ENCODE measurements at places on chromosomes 7 and 10.

DNA sequence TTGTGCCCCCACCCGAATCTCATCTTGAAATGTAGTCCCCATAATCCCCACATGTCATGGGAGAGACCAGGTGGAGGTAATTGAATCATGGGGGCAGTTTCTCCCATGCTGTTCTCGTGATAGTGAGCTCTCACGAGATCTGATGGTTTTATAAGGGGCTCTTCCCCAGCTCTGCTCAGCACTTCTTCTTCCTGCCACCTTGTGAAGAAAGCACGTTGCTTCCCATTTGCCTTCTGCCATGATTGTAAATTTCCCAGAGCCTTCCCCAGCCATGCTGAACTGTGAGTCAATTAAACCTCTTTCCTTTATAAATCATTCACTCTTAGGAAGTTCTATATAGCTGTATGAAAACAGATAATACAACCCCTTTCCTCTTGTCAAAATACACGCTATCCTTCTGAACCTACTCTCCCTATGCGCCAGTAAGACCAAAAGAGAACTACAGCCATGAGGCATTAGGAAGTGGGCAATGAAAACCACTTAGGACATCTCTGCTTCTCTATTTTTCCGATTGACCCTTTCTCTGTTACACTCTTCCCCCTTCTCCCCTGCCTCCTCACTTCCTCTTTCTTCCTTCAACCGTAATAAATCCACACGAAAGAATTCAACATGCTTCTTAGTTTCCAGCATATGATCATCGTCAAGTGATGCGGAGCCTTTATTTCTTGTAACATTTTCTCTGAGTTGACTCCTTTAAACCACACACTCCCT is 101.2 kb upstream of the WDR11 start:
- no peak for DNase-seq

- no peak for DNase-seq
Measured at GRCh38 chr7:128189231-128189930, 51.7 kb upstream of the LEP start.

GRCh38 chr7:121766676-121767075 is 106.3 kb upstream of the PTPRZ1 start:
- no peak for DNase-seq

DNA sequence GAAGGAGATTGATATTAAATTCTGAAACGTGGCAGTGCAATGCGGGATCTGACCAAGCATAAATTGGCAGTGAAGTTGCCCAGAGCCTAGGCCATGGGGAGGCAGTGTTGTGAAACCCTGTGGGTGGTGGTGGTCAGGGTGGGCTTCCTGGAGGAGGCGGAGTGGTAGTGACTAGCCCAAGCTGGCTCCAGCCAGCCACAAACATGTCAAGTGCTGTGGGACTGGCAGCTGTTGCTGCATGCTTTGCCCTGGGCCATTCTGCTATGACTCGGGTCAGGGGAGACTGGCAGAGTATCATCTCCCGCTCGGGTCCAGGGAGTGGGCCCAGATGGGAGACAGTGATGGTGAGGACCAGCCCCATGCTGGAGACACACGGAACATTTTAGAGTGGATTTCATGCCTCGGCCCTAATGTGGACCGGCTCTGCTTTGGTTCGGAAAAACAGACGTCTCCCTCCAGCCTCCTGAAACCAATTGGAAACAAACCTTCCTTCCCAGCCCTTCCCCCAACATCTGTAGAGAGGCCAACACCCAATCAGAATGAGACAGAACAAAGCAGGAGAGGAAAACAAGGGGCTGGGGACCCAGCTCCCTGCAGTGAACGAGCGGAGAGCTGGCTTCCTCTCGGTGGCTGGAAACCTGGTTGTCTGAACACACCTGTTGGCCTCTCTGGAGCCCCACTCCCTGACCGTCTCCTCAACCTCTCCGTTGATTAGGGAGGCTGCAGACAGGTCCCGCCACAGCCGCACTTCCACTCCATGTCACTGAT is 58.2 kb downstream of the TMEM270 start:
- DNase-seq: no peak

GRCh38 chr7:17845197-17845547 is 95.1 kb downstream of the SNX13 start:
- DNase-seq: no peak

GRCh38 chr7:85685901-85686300 is 499.0 kb upstream of the SEMA3D start:
- DNase-seq: no peak

DNA sequence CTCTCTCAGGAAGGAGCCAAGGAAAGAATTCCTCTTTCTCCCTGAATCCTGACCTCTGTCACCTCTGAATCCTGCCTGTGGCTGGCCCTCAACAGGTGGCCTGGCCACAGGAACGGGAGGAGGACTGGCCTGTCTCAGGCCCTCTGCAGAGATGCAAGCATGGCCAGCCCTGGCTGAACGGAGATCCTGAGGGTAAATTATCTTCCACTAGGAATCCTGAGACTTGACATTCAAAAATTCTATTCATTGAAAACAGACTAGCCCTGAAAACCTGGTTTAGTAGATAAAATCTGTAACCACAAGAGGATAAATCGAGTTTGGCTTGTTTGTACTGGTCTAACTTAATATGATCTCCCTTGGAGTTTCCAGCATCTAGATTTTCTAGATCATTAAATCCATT is 579.3 kb downstream of the LRMDA start:
- DNase-seq: no peak

DNA sequence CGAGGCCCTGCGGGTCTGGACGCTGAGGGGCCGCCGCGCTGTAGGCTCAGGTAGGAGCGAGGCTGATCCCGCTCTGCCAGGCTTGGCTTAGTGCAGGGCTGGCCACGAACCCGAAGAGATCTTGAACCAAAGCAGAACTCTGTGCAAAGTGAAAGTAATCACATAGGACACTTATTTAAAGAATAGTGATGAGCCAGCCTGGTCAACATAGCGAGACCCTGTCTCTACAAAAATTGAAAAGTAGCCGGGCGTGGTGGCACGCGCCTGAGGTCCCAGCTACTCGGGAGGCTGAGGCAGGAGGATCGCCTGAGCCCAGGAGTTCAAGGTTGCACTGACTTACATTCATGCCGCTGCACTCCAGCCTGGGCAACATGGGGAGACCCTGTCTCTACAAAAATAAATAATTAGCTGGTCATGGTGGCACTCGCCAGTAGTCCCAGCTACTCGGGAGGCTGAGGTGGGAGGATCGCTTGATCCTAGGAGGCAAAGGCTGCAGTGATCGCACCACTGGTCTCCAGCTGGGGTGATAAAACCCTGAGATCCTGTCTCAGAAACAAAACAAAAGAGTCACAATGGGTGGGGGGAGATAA is 541 bp downstream of the ZSCAN25 start:
- no peak for DNase-seq

GRCh38 chr10:86020134-86020533 is 346.5 kb downstream of the GRID1 start:
- DNase-seq: no peak

DNA sequence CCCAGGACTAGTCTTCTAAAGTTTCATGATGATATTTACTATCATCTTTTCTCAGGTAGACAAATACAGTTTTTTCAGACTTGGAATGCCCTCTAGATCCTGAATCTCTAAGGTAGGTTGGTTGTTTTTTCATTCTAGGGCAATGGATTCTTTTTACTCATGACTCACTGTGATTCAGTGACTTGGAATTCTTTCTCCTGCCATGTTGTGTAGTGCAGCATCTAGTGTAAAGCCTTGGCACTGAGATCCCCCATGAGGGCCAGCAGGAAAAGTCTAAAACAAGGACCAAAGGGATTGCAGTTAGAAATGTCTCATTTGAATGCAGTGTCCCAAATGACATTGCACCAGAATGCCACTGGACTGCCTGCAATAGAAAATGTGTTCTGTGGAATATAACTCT is 430.4 kb downstream of the NEBL start:
- no peak for DNase-seq

- peak; percentile 9 for DNase-seq
Measured at GRCh38 chr10:95334805-95335144, 44.0 kb upstream of the PDLIM1 start.

DNA sequence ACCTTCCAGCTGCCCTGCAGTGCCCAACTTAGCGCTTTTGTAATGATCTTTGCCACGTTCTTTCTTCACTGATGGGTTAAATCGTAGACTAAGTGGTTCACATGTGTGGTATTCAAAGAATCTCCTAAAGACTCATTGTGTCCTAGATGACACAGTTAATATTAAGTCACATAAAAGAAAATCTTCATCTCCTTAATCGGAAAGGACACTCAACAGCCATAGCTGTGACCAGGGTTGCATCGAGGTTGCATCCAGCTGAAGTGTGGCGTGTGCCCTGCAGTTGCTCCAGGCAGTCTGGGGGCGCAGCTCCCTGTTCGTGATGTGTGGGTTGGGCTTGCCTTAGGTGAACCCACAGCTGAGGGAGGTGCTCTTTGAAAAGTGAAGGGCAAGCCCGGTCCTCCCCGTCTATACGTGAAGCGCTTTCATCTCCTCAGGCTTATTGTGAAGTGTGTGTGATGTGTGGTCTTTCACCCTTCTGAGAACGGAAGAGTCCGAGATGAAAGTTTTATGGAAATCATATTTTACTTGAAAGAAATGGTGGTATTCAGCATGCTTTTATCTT is 122.7 kb downstream of the TRRAP start:
- no peak for DNase-seq

GRCh38 chr10:80894311-80894791 is 356.6 kb downstream of the SH2D4B start:
- DNase-seq: no peak

GRCh38 chr7:149782682-149783345 is 9.4 kb upstream of the ZNF467 start:
- DNase-seq: no peak

DNA sequence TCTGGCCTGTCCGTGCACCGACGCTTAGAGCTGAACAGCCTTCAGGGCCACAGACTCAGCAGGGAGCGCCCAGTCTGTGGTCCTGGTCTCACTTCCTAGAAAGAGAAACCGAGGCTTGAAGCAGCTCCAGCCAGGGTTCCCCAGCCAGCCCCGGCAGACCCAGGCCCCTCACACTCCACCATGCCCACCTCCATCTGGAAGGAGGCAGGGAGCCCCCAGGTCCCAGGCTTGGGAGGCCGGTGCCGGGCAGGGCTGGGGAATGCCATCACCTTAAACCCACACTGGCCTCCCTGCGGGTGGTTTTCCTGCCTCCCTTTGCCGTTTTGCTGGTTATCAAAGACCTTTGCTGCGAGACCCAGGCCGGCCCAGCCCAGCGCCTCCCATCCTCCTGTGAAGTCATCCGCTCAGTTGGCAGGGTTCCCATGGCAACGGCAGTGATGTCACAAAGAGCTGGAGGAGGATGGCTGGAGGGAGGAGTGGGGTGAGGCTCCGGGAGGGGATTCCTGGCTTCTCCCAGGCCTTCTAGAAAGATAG is 24.0 kb downstream of the ELFN1 start:
- peak; percentile 37 for DNase-seq

DNA sequence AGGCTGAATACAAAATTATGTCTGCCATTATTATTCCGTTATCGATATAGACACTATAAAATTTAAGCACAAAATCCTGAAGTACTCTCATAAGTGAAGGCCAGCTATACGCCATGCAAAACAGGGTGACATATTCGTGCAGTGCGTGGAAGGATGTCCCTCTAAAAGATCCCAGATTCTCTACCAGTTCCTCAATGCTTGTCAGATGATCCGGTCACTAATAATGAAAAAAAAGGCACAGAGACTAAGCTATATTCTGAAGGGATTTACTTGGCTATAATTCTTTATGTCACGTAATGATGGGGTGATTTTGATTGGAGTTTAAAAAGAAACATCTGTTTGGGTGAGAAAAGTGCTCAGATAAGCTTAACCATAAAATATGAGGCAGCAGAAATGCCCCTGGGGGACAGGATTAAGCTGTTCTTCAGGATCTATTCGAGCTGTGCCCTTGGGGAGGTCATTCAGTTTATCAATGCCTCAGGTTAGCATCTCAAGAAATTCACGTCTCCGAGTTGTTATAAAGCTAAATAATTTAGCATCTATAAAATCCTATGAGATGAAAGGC is 229.7 kb upstream of the PITRM1 start:
- DNase-seq: no peak

GRCh38 chr10:86649471-86650150 is 4.7 kb upstream of the OPN4 start:
- DNase-seq: no peak

GRCh38 chr7:12102126-12102525 is 109.0 kb upstream of the TMEM106B start:
- no peak for DNase-seq

- no peak for DNase-seq
Measured at GRCh38 chr7:26348234-26348851, 56.7 kb downstream of the SNX10 start.

DNA sequence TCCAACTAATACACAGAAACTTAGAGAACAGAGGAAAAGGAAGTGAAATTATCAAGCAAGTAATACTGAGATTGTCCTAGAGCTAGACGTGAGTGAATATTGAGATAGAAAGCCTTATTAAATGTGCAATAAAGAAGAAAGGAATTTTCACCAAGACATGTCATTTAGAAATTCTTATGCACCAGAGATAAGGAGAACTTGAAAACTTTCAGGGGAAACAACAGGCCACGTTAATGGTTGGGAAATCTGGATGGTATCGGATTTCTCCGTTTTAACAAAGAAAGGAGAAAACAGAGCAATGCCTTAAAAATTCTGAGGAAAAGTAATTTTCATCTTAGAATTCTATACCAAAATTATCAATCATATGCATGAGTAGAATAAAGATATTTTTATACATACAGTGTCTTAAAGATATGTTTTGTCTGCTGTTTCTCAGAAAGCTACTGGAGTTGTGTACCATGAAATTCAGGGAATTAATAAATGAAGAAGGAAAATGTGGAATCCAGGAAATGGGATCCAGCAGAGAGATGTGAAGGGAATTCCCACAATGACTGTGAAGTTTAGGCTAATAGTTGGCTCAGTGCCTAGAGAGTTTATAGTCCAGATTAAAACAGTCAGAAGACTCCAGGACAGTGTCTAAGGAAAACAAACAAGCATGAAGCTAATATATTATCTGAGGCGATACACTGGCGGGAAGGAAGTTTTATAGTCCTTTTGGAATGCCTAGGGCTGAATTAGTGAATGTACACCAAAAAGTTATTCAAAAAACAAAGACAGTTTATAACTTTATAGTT is 159.5 kb downstream of the PPP1R9A start:
- DNase-seq: no peak
